Heart left ventricle (tissue), 16 donors: ENCODE measurements at places on chromosomes 3 and 15. TPM values are rescaled to one million over a fixed set of nuclear protein-coding genes. Genes with fewer than 3 reads are reported as not detected.

GRCh38 chr3:129708328-129708861, 101.9 kb upstream of the PLXND1 start:
- no peaks in the 10 kb centered on the region for H3K4me1 ChIP-seq
- H3K27me3 ChIP-seq, result no peaks in the 10 kb centered on the region
- H3K36me3 ChIP-seq, result no peaks in the 10 kb centered on the region
- no peak overlapping the region for H3K27ac ChIP-seq
- DNase-seq, result no peak

GRCh38 chr3:152471814-152472671, 203.3 kb downstream of the MBNL1 start:
- H3K36me3 ChIP-seq, result no peaks in the 10 kb centered on the region
- peak overlapping the region; percentile 48 for H3K4me3 ChIP-seq
- no peak overlapping the region for H3K27ac ChIP-seq
- peak; percentile 42 for DNase-seq
- no peaks in the 10 kb centered on the region for H3K4me1 ChIP-seq

DNA sequence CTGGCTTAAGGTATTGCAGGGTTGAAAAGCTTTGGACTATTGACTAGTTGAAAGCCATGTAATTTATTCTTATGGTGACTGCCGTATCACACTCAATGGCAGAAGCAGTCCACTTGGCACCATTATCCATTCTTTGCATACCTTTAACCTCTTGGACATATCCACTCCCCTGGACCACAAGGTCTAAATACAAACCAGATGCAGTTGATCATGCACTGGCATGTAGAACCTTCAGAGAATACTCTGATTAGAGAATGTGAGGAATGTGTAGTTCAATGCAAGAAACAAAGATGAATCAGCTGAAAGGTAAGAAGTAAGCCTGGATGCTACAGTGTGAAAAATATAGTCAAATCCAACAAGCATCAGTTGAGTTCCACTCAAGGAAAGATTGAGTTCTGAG, 93.1 kb downstream of the FRMD5 start:
- H3K36me3 ChIP-seq, result no peaks in the 10 kb centered on the region
- DNase-seq, result no peak
- no peaks in the 10 kb centered on the region for H3K27me3 ChIP-seq
- H3K27ac ChIP-seq, result no peak overlapping the region
- H3K4me1 ChIP-seq, result peaks cover 5% of the 10 kb centered on the region

DNA sequence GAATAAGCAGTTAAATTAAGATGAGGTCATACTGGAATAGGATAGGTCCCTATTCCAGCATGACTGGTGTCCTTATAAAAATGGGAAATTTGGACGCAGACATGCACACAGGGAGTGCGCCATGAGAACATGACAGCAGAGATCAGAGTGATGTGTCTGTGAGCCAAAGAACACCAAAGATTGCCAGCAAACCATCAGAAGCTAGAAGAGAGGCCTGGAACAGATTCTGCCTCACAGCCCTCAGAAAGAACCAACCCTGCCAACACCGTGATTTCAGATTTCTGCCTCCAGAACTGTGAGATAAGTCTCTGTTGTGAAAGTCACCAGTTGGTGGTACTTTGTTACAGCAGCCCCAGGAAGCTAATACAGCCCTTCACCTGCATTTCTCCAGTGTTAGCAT, 34.7 kb downstream of the EPHB1 start:
- no peaks in the 10 kb centered on the region for H3K4me1 ChIP-seq
- no peak overlapping the region for H3K27ac ChIP-seq
- no peak overlapping the region for H3K4me3 ChIP-seq
- H3K27me3 ChIP-seq, result no peaks in the 10 kb centered on the region

DNA sequence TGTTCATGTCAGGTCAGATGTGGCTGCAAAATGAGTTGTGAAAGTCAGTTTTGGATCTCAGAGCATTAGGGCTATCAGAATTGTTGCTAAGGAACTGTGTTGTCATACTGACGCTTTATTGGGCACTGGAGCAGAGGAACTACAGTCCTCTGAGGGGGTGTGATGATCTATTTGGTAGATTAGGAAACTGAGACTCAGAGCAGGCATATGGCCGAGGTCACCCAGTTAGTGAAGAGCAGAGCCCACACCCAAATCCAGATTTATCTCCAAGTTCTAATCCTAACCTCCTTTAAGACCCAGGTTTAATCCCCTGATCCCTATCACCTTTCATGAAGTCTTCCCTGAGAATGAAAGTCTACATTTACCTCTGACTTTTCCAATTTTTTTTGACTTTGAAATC, 25.6 kb upstream of the GLCE start:
- no peaks in the 10 kb centered on the region for H3K4me1 ChIP-seq
- no peaks in the 10 kb centered on the region for H3K27me3 ChIP-seq
- no peaks in the 10 kb centered on the region for H3K36me3 ChIP-seq
- no peak overlapping the region for H3K27ac ChIP-seq

- no peak overlapping the region for H3K27ac ChIP-seq
- no peaks in the 10 kb centered on the region for H3K36me3 ChIP-seq
- H3K4me1 ChIP-seq, result no peaks in the 10 kb centered on the region
These were observed 222.0 kb downstream of the P3H2 start for GRCh38 chr3:189898559-189899153.

DNA sequence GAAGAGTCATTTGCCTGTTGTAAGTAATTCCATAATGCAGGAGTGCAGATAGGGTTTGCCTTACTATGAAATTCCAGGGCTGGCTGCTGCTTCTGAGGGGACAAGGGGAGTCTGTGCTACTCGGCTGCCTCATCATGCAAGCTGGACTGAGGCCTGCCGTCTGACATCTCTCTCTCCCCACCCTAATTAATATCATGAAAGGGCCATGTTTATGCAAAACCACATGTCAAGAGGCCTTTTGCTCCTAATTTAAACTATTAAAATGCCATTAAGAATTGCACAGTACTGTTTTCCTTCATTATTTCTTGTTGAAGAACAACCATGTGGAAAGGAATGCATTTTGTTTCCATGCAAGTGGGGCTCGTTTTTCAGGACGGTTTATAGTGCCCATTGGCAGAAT, 26.3 kb downstream of the CHST2 start:
- no peaks in the 10 kb centered on the region for H3K27me3 ChIP-seq
- no peak overlapping the region for H3K4me3 ChIP-seq
- no peak for DNase-seq

DNA sequence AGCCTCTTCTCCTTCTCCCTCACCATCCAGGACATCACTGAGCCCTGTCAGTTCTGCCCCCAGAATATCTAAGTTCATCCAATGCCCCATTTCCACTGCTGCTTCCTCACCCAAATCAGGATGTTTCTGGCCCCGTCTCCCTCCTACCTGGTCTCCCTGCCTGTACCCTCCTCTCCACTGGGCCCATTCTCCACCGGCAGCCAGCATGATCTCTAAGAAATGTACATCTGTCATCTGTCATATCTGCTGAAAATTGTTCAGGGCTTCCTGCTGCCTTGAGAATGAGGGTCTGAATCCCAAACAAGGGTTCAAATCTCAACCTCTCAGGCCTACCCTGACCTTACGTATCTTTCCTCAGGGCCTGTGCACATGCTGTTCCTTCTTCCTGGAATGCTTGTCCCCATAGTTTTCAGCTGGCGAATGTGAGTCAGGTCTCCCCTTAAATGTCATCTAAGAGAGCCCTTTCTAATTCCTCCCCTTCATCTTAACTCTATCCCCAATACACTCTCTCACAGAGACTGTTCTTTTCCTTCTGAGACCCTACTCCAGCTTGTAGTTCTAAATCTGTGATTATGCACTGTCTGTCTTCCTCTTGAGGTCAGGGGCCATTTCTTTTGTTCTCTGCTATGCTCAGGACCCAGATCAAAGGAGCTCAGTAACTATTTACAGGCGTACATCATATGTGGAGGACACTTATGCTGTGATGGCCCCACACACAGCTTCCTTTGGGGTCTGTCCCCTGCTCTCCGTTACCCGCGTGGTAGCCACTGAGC, 40.8 kb downstream of the SMAD3 start:
- H3K4me1 ChIP-seq, result peaks cover 98% of the 10 kb centered on the region
- H3K4me3 ChIP-seq, result no peak overlapping the region
- no peak for DNase-seq
- peak overlapping the region; percentile 66 for H3K27ac ChIP-seq
- no peaks in the 10 kb centered on the region for H3K27me3 ChIP-seq

DNA sequence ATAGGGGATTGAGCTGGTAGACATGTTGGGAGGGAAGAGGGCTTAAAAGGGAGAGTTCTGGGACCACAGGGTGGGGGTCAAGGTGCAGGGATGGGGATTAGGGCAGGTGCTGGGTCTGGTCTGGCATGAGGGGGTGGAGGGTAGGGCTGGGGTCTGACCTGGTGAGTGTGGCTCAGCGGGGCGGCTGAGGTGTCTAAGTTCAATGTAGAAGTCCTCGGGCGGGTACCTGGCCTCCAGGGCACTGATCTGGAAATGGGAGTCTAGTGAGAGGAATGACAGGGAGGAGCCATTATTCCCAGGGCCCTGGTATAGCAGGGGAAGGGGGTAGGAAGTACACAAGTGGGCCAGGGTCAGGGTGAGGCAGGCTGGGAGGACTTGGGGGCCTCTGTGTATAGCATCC, 39.6 kb downstream of the RAB11A start:
- H3K4me1 ChIP-seq, result no peaks in the 10 kb centered on the region
- DNase-seq, result no peak
- H3K27me3 ChIP-seq, result no peaks in the 10 kb centered on the region
- no peak overlapping the region for H3K27ac ChIP-seq

- H3K27me3 ChIP-seq, result no peaks in the 10 kb centered on the region
- no peaks in the 10 kb centered on the region for H3K4me1 ChIP-seq
- no peaks in the 10 kb centered on the region for H3K36me3 ChIP-seq
- no peak overlapping the region for H3K4me3 ChIP-seq
These were observed 21.8 kb upstream of the ATP13A5 start for GRCh38 chr3:193400304-193400703.

DNA sequence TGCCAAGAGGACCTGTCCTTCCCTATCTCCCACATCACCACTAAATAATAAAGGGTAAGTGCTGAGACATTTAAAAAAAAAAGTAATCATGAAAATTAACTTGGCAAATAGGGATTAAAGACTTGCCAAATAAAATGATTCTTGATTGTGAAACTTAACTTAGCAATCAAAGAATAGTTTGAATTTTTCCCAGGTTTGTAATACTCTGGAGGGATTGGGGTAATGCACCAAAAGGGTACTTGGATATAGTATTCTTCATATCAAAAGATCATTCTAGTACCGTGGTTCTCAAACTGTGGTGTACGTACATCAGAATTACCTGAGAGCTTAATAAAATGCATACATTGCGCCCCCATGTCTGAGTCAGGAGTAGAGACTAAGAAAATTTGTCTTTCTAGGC, 28.5 kb downstream of the CALML4 start:
- no peaks in the 10 kb centered on the region for H3K27me3 ChIP-seq
- H3K27ac ChIP-seq, result no peak overlapping the region
- H3K4me3 ChIP-seq, result no peak overlapping the region

DNA sequence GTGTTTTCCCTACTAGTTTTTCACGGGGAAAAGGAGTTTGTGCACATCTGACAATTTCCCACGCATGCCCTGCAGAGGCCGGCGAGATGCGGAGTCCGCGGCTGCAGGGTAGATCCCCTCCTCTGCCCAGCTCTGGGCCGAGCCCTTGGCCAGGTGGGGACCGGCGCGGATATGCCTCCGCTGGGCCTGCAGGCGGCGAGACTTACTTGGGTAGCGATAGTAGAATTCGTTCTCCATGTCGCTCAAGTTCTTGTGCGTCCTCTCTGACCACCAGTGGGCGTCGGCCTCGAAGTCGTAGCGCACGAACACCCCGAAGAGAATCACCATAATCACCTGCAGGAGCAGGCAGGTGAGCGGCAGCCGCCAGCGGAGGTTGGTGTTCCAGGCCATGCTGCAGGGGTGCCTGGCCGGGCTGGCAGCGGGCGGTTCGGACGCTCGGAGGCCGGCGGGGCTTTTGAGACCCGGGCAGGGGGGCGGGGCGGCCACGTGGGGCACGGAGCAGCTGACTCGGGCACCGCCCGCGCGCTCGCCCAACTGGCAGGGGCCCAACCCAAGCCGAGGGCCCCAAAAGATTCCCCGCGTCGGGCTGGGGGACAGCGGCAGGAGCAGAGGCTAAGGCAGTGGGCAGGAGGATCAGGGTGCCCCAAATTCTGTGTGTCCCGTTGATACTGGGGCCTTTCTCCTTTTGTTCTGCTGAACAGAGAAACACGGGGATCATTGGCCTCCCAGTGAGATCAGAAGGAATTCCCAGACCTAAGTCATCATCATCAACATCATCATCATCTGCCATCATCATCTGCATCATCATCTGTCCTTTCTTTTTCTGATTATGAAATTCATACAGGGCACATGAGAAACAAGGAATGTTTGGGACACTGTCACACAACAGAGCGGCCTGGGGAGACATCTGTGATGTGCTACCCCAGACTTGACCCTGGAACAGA, at the start of gene RHCG:
TSS of gene RHCG (minus strand) at position 429 of the 944 bp plus-strand sequence. CDS start at position 390, 39 bp downstream.
- H3K27me3 ChIP-seq, result peaks cover 47% of the 10 kb centered on the region
- H3K36me3 ChIP-seq, result no peaks in the 10 kb centered on the region
- peak within 1 kb of the TSS; percentile 32 for H3K4me3 ChIP-seq

DNA sequence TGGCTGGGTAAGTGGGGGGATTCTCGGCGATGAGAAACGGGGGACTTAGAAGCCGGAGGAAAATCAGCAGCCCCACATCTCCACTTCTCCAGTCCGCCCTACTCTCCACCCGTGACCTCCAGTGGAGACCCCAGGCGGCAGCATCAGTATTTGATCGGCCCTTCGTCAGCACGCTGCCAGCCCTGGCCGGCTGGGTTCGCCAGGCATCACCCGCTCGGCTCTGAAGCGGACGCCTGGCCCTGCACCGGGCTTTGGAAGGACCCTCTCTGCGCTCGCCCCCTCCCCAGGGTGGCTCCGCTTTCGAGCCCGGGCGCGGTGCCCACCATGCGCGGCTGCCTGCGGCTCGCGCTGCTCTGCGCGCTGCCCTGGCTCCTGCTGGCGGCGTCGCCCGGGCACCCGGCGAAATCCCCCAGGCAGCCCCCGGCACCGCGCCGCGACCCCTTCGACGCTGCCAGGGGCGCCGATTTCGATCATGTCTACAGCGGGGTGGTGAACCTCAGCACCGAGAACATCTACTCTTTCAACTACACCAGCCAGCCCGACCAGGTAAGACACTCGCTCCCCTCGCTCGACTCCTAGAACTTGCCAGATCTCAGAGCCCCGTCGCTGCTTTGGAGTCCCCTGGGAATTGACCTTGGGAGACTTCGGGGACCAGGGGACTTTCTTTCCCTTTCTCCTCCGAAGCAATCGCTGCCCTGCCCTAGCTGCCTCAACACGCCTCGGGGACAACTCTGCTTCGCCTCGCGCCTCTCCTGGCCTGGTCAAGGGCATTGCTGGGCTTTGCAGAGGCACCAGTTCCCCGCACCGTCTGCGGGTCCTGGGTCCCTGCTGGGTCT, 561 bp downstream of the SIDT1 start:
- peaks cover 49% of the 10 kb centered on the region for H3K27me3 ChIP-seq
- no peak for DNase-seq
- no peaks in the 10 kb centered on the region for H3K36me3 ChIP-seq
- H3K27ac ChIP-seq, result peak overlapping the region; percentile 38

The SNTN gene
- not detected for total RNA-seq

The ADCY5 gene
- 224 TPM for total RNA-seq

The RGMA gene
- 14.8 TPM for total RNA-seq

The GHSR gene
- not detected for total RNA-seq

The LDHAL6B gene
- not detected for total RNA-seq

The STX19 gene
- total RNA-seq, result not detected

The MKRN2OS gene
- not detected for total RNA-seq

The CNBP gene
- 388 TPM for total RNA-seq

The LRRC3B gene
- total RNA-seq, result 0.25 TPM

The EPHB1 gene
- total RNA-seq, result 1.6 TPM

The WDR93 gene
- not detected for total RNA-seq

The FSD2 gene
- total RNA-seq, result 61.6 TPM
